ENCODE measurements at places on chromosomes 4 and X. TPM values are rescaled to one million over a fixed set of nuclear protein-coding genes. Genes with fewer than 3 reads are reported as not detected.

The CORIN gene
- total RNA-seq, result 0.17 TPM

The MAGEE2 gene
- total RNA-seq, result not detected

The HOPX gene
- total RNA-seq, result not detected

The GPR119 gene
- total RNA-seq, result not detected

The CNGA1 gene
- 0.52 TPM for total RNA-seq

The BMPR1B gene
- total RNA-seq, result 1.1 TPM

The GAGE12J gene
- total RNA-seq, result not detected

The RBM3 gene
- total RNA-seq, result 164 TPM

The HDAC8 gene
- 16.9 TPM for total RNA-seq

The OPHN1 gene
- 3.5 TPM for total RNA-seq

The IRS4 gene
- total RNA-seq, result 13.4 TPM

The C4orf54 gene
- not detected for total RNA-seq

The EVC2 gene
- 6.4 TPM for total RNA-seq

The TGIF2LX gene
- total RNA-seq, result not detected

The ITGB1BP2 gene
- 5.2 TPM for total RNA-seq

The SPP1 gene
- 26.5 TPM for total RNA-seq

The WDR17 gene
- 3.3 TPM for total RNA-seq

The RAB9B gene
- 0.46 TPM for total RNA-seq

The ZNF711 gene
- total RNA-seq, result 15.5 TPM

The CDKL2 gene
- total RNA-seq, result 1.4 TPM

The NXF2 gene
- not detected for total RNA-seq

The VSIG1 gene
- total RNA-seq, result 1.6 TPM

The TCEAL4 gene
- 51.3 TPM for total RNA-seq

The PASD1 gene
- total RNA-seq, result not detected

The MID1IP1 gene
- total RNA-seq, result 118 TPM

The GNRHR gene
- not detected for total RNA-seq

The SSX2 gene
- not detected for total RNA-seq

The TLR7 gene
- total RNA-seq, result not detected

The CEP135 gene
- 12.4 TPM for total RNA-seq

The RTL9 gene
- total RNA-seq, result 0.11 TPM

The FRMPD3 gene
- 0.61 TPM for total RNA-seq

The ARAP2 gene
- total RNA-seq, result 0.96 TPM

The IL13RA2 gene
- total RNA-seq, result not detected

The MAGEA2 gene
- total RNA-seq, result not detected

The ACOT9 gene
- total RNA-seq, result 39.5 TPM

The DDX53 gene
- total RNA-seq, result not detected

The PTPN13 gene
- 57.9 TPM for total RNA-seq

The UGT8 gene
- 24.0 TPM for total RNA-seq

The MAGEC3 gene
- not detected for total RNA-seq

The LRAT gene
- total RNA-seq, result 10.6 TPM

The SERTM2 gene
- 0.58 TPM for total RNA-seq

The NDP gene
- 0.29 TPM for total RNA-seq

The HEPH gene
- 41.4 TPM for total RNA-seq

The ATP2B3 gene
- total RNA-seq, result 0.19 TPM

The HSFX3 gene
- not detected for total RNA-seq

The NWD2 gene
- total RNA-seq, result not detected

The CENPI gene
- total RNA-seq, result 22.5 TPM

The TMEM150C gene
- total RNA-seq, result 1.9 TPM

The MMRN1 gene
- total RNA-seq, result not detected

The RAB9A gene
- total RNA-seq, result 29.4 TPM
